ENCODE measurements at places on chromosomes 16 and 17.

DNA sequence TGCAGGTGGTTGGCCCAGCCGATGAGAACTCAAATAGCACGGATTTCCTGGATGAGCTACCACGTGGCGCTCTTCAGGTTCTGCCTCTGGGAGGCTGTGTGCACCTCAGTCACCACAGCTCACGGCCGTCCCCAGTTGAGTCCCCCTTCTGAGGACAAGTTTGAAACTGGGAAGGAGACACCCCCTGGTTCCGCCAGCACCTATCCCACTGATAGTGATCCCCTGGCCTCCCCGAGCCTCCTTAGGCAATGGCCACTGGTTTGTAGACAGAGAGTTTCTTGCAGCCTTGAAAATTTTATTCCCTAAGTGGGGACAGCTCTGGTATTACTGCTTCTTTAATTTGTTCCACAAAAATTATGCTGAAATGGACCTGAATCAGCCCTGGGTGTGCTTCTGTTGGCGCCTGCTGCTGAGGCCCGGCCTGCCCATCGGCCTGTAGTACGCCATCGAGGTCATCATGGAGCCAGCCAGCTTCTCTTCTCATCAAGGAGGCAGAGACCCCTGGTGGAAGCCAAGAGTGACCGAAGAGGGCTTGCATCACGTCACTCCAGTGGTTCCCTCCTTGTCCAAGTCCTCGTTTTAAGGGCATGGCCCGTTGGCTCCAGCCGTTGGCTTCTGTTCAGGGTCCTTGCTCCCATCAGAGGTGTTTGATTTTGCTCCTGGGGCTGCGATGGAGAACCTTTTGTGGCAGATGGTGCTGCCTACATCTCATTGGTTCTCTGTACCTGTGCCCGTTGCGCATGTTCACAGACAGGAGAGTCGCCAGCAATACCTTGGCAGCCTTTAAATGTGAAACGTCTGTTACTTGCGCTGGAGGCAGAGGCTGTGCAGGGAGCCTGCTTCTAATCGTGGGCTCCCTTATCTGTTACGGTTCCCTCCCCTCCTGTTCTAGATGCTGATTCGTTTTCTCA, 9.3 kb downstream of the SMCR8 start:
- no peak for DNase-seq

- DNase-seq = peak; percentile 20
Observed at GRCh38 chr17:488993-489757, 136.6 kb upstream of the RPH3AL start.

DNA sequence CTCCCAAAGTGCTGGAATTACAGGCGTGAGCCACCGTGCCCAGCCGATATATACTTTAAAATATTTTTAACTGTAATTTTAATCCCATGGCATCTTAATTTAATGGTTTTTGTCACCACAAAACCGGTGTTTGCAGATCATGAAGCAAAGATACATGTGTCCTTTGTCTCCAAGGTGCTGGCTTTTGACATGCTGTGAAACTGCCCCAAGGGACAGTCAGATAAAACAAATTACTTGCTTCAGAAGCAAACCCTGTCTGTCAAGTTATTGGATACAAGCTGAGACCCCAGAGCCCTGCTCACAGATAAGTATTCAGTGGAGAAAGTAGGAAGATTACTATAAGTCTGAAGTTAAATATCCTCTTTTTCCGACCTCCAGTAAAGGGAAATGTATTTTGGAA, 39.8 kb downstream of the ARL4D start:
- DNase-seq = no peak

DNA sequence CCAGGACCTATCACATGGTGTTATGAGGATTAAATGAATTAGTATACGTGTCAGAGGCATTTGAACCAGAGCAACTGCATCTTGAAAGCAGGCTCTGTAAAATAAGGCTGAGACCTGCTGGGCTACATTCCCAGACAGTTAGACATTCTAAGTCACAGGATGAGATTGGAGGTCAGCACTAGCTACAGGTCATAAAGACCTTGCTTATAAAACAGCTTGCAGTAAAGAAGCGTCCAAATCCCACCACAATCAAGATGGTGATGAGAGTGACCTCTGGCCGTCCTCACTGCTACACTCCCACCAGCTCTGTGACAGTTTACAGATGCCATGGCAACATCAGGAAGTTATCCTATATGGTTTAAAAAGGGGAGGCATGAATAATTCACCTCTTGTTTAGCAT, 71.8 kb downstream of the IRF8 start:
- no peak for DNase-seq

DNA sequence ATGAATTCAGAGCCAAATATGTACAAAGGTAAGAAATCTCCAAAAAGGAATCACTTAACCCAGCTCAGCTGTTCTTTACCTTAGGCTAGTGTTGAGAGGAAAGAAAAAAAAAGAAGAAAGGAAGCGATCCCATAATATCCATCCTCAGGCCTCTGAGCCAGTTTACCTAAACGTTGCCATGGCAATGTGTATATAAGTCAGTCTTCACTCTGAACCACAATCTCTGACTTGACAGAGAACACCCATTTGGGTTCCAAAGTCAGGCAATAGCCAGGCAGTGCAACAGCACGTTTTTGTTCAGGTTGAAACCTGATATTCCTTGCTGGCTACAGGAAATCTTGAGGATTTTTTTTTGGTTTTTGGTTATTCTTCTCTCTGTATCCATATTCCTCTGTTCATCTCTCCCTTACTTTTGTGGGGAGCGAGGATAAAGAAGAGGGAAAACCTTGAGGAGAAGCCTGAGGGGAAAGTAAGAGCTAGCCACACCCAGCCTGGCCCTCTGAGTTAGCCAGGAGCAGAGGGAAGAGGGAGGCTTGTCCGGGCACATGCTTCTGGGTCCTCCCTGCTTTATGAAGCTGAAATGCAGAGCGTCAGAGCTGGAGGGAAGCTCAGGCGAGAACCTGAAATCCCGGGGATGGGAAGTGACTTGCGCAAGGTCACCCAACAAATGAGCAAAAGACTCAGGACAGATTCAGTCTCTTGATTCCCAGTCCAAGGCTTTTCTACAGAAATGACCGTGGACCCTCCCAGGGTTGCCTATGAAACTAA, 152.7 kb downstream of the SOX9 start:
- no peak for DNase-seq

DNA sequence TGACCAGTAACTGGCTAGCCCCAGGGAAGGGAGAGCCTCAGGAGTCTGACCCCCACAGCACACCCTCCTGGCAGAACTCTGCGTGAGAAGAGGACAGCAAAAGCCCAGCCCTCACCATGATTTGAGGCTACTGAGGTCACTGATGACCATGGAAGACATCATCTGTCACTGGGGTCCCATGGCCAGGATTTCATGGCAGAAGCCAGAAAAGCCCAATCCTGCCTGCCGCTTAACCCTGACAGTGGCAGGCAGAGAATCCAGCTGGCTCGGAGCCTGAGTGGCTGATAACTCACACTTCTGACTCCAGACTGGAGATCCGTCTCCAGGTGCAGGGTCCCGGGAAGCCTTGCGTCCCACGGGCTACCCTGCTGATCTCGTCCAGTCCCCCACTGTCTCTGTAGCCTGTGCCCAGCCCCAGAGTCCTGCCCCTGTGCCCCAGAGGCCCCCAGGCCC, 17.5 kb downstream of the GRIN2C start:
- no peak for DNase-seq

DNA sequence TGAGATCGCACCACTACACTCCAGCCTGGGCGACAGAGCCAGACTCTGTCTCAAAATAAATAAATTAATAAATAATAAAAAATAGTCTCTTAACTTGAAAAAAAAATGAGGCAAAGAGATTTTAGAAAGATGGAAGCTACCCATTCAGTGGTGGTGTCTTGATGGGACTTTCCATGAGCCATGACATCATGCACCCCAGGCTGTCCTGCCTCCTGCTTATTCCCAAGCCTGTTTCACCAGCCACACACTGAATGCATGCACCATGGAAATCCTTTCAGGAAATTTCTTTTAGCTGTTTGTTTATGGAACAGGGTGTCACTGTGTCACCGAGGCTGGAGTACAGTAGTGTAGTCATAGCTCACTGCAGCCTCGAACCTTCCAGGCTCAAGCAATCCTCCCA, 8.9 kb upstream of the DLX3 start:
- no peak for DNase-seq
